Hepatocyte (in vitro differentiated cells): ENCODE measurements at places on chromosomes 16 and 17. TPM values are rescaled to one million over a fixed set of nuclear protein-coding genes. Genes with fewer than 3 reads are reported as not detected.

DNA sequence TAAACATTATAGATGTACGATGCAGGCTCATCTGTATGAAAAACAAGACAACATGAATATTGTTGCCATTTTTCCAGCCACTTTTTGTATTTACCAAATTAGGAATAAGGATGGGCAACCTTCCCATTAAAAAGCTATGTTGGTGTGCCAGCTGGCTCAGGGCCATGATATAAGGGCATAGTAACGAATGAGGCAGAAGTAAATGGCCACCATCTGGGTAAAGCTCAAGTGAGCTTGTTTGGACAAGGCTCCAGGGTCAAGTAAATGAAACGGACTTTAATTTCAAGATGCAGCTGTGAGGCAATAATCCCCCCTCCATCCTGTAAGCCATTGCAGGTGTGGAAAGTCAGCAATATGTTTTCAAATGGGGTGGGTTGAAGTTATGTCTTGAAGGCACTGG lies 930.9 kb upstream of the CDH8 start:
- no peak for DNase-seq

DNA sequence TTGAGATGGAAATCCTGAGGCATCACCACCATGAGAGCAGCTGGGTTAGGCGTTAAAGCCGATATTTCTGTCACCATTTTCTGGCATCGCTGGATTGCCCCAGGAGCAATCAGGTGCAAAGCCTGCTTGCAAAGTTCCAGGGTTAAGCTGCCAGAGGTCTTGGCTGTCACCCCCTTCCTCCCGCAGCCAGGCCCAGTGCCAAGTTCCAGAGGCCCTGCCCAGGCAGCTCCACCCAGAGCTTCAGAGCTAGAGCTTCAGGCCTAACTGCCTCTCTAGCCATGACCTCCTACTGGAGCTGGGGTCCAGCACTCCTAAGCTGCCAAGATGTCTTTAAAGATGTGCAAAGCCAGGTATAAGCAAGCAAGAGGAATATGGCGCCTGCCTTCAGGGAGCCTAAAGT lies 8.8 kb upstream of the TMEM238L start:
- DNase-seq, result no peak

DNA sequence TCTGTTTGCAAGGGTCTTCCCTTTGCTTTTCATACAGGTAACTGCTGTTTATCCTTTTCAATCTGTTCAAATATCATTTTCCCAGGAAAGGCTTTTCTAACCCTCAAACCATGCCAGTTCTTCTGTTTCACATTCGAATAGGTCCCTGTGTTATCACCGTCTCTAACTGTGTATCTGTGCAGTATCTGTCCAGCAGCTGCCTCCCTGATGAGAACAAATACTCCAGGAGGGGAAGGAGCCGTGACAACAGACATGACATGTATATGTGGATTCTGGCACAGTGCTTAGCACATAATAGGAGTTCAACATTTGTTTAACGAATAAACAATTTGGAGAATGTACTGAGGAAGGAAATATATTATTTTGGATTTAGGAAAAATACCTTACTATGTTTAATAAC lies 95.7 kb downstream of the STX8 start:
- DNase-seq, result no peak

- DNase-seq, result peak; percentile 66
Measured at GRCh38 chr17:538181-538973, 176.3 kb downstream of the VPS53 start.

- DNase-seq, result no peak
Measured at GRCh38 chr17:74851612-74852236, 8.0 kb downstream of the GRIN2C start.

DNA sequence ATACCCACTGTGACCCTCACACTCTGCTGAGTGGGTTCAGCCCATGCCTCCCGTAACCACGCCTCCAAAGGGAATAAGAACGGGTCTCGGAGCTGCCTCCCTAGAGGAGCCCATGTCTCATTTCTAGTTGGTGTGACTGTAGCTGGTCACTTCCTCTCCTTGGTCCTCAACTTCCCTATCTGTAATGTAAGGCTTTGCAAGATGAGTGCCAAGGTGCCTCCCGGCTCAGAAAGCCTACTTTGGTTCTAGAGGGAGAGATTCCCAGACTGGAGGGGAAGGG lies 20.8 kb downstream of the C16orf74 start:
- DNase-seq, result no peak

DNA sequence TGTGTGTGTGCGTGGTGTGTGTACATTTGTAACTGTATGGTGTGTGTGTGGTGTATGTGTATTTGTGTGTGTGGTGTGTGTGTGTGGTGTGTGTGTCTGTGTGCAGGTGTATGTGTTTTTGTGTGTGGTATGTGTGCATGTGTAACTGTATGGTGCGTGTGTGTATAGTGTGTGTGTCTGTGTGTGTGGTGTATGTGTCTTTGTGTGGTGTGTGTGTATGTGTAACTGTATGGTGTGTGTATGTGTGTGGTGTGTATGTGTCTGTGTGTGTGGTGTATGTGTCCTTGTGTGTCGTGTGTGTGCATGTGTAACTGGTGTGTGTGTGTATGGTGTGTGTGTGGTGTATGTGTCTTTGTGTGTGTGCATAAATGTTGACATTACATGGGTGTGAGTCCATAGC lies 163.7 kb upstream of the PLCG2 start:
- no peak for DNase-seq

GRCh38 chr16:29688172-29688571 lies 9.2 kb downstream of the QPRT start:
- DNase-seq, result no peak

GRCh38 chr17:9924735-9925191 lies 19.7 kb upstream of the RCVRN start:
- peak; percentile 84 for DNase-seq

DNA sequence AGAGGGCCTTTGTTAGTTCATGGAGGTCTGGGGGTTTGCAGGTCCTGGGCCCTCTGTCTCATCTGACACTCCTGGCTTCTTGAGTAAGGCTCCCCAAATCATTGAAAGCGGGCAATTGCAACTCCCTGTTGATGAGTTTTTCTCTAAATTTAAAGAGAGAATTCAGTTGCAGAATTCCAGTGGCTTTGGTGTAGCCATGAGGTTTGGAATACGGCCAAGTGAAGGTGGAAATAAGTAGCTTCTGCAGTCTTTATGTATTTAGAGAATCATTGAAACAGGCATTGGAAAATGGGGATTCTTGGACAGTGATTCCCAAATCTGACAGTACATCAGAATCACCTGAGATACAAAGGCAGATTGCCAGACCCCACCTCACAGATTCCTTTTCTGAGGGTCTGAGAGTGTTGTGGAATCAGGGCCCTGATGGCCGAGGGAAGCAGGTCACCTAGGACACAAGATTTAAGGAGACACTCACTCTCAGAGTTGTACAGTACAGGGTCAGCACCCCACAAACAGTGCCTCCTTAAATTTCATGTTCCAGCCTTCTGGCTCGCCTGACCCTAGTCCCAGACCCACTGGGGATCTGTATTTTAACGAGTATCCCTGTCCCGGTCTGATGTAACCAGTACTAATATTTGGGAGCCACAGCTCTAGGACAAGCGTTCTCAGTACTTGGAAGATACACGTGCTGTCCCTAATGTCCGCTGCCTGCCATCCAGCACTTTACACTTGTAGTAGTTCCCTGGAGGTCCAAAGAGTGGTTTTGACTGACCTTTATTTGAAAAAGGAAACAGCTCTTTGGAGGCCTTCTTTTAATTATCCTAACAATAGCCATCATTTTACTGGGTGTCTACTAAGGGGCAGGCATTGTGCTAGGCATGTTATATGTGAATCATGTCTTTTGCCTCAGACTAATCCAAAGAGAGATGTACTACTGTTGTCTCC lies 37.8 kb downstream of the YPEL2 start:
- no peak for DNase-seq

- no peak for DNase-seq
Measured at GRCh38 chr17:81223762-81224130, 981 bp upstream of the CEP131 start.

- no peak for DNase-seq
Measured at GRCh38 chr16:1466054-1466453, 8.8 kb downstream of the CLCN7 start.

DNA sequence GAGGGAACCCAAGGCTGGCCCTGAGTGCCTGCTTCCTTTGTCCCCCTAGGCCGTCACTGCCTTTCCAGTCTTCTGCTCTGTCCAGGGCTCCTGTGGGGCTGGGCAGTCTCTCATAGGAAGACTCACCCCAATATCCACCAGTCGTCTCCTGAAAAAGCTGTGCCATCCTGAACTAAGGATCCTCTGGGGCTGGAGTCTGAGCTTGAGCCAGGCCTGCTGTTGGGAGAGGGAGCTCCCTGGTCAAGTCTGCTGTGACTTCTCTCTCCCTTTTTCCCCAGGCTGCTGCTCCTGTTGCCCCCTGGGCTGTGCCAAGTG lies 963 bp downstream of the MT1H start:
- no peak for DNase-seq

Gene OR4D2
- not detected in 2 replicates for total RNA-seq

Gene ZNF385C
- 0.04 and 0.63 TPM in 2 replicates for total RNA-seq

Gene KRTAP4-6
- not detected in 2 replicates for total RNA-seq
